Hepatocyte (in vitro differentiated cells): ENCODE measurements at places on chromosomes 12 and 14.

DNA sequence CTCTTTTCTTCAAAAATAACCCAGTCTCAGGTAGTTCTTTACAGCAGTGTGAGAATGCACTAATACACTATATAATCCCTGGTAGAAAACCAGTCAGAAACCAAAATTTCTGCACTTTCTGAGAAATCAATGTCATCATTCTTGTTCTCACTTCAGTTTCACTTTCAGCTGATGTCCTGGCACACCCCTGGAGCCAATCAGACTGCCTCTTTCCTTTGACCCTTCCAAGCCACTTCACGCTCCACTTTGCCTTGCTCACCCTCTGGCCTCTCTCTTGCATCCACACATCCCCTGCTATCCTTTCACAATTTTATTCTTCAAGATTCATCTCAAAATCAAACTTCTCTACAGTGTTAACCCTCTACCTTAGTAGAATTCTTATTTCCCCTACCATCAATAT, 181.1 kb downstream of the ASCL1 start:
- DNase-seq, result no peak

- DNase-seq, result no peak
Observed at GRCh38 chr14:27587103-27587502, 989.3 kb upstream of the NOVA1 start.

GRCh38 chr14:69716478-69717187, 50.3 kb upstream of the SRSF5 start:
- peak; percentile 55 for DNase-seq

DNA sequence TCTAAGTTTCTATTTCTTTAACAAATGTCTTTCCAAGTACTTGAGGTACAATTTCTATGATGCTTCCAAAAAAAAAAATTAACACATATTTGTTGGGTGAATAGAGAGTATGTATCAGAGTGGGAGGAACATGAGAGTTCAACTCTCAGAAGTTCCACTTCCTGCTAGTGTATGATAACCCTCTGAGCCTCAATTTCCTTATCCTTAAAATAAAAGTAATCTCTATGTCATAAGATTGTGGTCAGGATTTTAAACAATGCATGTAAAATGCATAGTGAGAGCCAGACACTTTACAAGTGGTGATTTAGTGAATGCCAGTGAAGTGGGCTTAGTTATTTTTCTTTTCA, 270.3 kb upstream of the AMIGO2 start:
- no peak for DNase-seq

GRCh38 chr12:130145731-130146130, 16.5 kb upstream of the FZD10 start:
- DNase-seq, result no peak

- DNase-seq, result no peak
Observed at GRCh38 chr12:21434699-21435098, 2.8 kb upstream of the PYROXD1 start.

- DNase-seq, result peak; percentile 8
Observed at GRCh38 chr14:30874999-30875787, 834 bp downstream of the COCH start.

- DNase-seq, result no peak
Observed at GRCh38 chr12:83313827-83314226, 627.1 kb downstream of the TMTC2 start.

DNA sequence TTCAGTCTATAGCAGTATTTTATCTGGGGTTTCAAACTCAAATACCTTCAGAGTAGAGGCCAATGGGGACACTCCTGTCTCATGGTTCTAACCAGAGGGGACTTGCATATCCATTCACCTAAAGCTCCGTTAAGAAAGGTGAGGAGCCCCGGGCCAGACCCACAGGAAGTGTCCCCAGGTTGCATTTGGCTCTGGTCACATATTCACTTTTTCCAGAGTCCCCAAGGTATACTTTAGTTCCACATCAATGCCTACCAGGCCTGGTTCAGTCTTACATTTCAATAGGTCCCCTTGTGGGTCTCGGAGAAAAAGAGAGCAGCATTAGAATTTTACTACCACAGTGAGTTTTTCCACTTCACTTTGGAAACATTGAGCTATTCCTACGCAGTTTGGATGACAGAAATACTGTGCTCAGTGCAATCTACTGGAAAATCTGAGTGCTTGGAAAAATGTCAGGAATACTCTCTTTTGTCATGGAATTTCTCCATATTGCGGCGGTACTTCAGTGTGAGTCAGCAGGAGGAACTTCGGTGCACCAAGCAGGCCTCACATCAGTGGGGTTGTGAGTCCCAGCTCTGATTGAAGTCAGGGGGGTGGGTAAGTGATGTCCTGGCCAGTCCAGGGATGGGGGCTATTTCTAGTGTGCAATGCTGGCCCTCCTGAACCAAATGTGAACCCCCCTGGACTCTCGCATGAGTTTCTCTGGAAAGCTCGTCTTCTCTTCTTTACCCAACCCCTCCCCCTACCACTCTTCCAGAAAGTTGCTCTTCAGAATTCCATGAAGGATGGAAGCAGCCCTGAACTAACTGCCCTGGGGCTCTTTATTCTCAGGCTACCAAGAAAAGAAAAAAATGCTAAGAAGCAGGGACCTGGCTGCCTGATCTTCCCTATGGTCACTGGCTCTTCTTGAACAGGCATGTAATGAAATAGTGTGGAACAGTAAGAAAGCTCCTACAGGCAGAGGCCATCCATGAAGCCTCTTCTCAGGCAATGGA, 184.7 kb downstream of the PRKCH start:
- no peak for DNase-seq

DNA sequence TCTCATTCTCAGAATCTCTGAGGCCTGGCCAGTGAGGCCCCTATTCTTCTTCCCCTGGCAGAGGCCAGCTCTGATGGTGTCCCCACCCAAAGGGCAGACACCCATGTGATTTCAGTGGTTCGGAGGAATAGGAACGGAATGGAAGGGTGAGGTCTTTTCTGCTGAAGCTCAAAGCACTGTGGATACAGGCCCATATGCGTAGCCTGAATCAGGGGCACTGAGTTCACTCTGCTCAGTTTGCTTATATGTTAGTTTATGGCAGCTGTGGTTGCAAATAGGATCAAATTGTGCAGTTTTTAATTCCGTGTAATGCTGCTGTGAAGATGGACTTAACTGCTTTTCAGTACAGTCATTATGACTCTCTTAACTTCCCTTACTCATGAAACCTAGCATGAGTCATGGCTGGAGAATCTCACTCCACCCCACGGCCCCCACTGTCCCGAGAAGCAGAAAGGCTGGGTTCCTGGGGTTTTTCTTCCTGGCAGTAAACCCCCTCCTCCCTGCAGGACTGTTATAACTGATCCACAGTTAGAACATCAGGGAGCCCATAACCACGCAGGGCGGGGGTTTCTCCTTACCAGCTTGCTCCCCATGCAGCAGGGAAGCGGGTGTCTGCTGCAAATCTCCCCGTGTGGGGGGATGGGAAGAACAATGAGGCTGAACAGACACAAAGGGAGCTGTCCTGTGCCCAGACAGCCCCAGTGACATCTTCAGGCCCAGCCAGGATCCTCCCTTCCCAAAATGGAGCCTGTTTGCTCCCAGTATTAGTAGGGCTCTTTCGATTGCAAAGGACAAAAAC, 122.7 kb downstream of the SLC38A6 start:
- peak; percentile 86 for DNase-seq

DNA sequence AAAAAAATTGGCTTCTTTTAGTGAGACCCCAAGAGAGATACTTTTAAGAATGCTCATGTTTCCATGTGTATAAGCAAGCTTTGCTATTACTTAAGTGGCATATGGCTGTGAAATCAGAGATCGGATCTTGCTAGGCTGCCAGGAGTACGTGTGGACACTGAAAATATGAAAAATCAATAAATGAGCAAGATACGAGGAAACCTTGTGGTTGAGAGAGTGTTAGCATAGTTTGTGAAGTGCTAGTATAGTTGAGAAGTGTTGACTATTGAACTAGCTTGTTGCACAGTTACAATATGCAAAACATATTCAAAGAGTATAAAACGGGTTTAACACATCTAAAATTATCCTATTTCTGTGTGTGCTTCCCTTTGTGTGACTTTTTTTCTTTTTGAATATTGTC, 230.9 kb upstream of the NOVA1 start:
- no peak for DNase-seq

DNA sequence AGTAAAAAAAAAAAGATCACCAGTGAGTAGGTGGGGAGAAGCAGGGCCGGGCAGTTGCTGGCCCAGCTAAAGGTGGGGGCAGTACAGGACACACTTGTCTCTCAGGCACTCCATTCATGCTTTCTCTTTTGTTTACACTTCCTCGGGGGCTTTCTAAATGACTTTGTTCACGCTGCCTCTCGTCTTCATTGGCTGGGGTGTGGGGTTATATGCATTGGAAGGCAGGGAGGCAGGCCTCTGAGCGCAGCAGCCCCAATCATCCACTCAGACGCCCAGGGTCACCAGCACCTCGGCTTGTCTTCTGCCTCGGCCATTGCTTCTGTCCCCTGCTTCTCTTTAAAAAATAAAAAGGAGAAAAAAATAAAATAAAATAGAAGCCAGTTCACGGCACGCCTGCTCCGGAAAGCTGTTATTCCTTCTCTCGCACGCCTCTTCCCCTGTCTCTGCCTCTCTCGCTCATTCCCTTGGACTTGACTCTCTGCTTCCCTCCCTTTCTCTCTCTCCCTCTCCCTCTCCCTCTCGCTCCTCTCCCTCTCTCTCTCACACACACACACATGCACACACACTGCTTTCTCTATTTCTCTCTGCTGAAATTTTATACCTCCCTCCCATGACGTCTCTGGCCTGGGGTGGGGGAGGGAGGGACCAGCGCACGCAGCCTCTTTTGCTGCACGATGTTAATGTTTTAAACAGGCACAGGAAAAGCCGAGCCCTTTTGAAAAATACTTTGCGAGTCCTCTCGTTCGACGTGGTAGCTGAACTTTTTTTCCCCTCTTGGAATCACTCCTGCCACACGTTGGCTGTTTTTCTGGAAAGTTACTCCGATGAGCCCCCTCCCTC, at the start of gene TGFB3:
Gene TGFB3, minus strand, starts transcription at position 570 of the 840 bp plus-strand sequence. CDS start 1,102 bp downstream, outside the sequence.
- DNase-seq, result peak; percentile 86

- no peak for DNase-seq
Observed at GRCh38 chr12:48142818-48143674, 14.3 kb downstream of the ASB8 start.

DNA sequence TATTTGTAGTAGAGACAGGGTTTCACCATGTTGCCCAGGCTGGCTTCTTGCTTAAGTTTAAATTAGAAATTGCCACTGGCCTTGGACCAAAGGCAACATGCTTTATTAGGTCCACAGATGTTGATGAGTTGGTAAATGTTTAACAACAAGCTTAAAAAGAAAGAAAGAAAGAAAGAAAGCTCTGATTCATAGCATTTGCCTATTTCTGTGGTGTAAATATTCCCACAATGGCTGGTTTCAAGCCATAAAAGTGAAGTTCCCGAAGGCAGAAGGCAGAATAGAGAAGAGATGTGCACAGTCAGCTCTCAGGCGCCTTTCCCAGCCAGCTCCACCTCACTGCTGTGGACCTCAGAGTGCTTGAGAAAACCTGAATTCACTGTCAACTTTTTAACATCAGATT, 26.4 kb downstream of the KCNK13 start:
- no peak for DNase-seq

- no peak for DNase-seq
Observed at GRCh38 chr12:53205747-53206419, 1.2 kb downstream of the ITGB7 start.

DNA sequence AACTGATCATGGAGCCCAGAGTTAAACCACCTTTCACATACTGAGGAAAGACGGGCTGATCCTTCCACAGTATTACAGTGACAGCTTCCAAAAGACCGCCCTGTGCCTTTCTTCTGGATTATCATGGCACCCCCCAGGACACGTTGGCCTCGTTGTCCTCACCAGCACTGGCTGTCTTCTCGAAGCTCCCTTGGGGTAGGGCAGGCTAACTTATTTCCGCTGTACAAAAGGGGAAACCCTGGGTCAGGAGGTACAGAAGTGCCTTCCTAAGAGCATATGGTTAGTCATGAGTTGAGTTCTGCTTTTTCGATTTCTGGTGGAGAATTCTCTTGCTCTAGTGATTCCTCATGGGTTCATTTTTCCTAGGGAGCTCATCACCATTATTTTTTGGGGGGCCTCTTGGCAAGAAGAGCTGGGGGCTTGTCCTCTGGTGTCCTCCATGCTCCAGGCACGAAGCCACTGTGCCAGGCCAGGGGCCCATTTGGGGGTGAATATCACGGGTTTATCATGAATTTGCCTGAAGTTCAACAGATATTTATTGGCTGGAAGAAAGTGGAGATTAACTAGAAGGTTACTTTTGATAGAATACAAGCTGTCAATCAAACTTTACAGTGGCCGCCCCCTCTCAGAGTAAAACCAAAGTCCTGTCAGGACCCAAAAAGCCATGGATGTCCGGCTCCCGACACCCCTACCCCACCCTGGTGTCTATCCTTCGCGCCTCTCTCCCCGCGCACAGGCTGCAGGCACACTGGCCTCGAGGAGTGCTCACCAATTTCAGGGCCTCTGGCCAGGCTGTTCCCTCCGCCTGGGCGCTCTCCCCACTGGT, 8.8 kb upstream of the TRAF3 start:
- DNase-seq, result no peak

- no peak for DNase-seq
Observed at GRCh38 chr12:88185988-88186387, 43.9 kb downstream of the TMTC3 start.

DNA sequence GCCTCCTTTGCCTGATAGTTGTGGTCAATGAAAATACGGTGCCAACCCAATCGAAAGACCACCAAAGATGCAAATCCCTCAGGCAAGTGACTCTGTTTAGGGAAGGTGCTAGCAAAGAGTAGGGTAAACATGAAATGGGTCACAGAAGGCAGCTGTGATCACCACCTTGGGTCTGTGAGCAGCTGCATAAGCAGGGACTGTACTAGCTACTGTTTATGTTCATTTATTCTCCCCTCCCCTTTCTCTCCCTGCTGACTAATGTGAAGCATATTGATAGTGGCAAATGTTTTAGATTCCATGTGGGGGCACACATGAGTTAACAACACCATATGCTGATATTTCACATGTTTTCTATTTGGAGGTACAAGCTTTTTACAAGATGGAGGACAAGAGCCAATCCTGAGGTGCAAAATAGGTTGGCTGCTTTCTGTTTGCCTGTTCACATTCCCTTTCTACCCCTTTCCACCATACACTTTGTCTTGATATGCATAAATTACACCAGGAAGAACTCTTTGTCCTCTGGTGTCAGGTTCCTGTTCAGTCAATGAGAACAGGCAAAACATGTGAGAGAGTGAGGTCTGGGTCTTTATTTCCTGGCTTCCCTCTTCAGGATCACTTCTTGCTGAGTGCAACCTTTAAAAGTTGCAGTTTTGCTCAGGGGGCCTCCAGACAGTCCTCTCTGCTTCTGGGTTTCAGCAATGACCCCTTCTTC, 71.1 kb downstream of the AVPR1A start:
- DNase-seq, result no peak

DNA sequence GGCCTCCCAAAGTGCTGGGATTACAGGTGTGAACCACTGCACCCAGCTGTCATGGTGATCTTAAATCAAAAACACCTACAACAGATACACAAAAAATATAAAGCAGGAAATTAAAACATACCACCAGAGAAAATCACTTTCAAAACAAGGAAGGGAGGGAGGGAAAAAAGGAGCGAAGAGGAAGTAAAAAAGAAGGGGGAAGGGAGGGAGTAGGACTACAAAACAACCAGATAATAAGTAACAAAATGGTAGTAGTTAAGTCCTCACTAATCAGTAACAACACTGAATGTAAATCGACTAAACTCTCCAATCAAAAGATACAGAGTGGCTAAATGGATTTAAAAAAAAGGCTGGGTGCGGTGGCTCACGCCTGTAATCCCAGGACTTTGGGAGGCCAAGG, 89.0 kb downstream of the SH2B3 start:
- DNase-seq, result no peak
